Articular chondrocyte of knee joint (primary cell): ENCODE measurements at places on chromosomes 7 and 10. TPM values are rescaled to one million over a fixed set of nuclear protein-coding genes. Genes with fewer than 3 reads are reported as not detected.

The GDF10 gene
- 0.39 and 0.76 TPM in 2 replicates for total RNA-seq

The DDIT4 gene
- 150 and 218 TPM in 2 replicates for total RNA-seq

The VPS50 gene
- total RNA-seq, result 34.5 and 37.1 TPM in 2 replicates

The LRIT1 gene
- total RNA-seq, result not detected in 2 replicates

The MRLN gene
- total RNA-seq, result not detected in 2 replicates

The PRR15 gene
- total RNA-seq, result not detected in 2 replicates

The LRRN3 gene
- total RNA-seq, result 0.26 and 0.76 TPM in 2 replicates

The PAX2 gene
- not detected in 2 replicates for total RNA-seq
